ENCODE measurements at places on chromosomes 2 and 18.

DNA sequence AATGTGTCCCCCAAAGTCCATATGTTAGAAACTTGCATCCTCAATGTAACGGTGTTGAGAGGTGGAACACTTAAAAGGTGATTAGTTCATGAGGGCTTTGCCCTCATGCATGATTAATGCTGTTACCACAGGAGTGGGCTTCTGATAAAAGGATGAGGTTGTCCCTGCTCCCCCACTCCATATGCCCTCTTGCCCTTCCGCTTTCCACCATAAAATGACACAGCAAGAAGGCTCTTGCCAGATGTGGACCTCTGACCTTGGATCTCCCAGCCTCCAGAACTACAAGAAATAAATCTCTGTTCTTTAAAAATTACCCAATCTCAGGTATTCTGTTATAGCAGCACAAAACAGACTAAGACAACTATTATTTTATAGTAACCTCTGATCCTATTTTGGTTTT lies 412.1 kb downstream of the NBAS start:
- no peak for DNase-seq

DNA sequence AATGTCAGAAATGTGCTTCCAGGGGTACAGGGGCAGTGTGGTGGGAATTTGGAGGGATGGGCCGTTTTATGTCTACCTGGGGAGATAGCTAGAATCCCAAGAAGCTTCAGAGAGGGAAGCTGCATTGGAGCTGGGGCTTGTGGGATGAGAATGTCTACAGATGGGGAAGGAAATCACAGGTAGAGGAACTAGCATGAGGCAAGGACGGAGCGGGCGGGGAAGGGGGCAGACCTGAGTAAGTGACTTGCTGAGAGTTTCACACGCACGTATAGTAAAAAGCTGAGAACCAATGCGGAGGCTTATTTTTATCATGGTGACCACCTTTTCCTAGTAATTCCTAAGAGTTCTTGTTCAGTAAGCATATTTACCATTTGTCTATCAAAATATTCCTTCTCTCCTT lies 6.3 kb downstream of the C2orf80 start:
- no peak for DNase-seq

- no peak for DNase-seq
Observed at GRCh38 chr2:160388464-160389263, 104.9 kb downstream of the RBMS1 start.

- DNase-seq = no peak
Observed at GRCh38 chr18:37006742-37007141, 177.8 kb downstream of the KIAA1328 start.

DNA sequence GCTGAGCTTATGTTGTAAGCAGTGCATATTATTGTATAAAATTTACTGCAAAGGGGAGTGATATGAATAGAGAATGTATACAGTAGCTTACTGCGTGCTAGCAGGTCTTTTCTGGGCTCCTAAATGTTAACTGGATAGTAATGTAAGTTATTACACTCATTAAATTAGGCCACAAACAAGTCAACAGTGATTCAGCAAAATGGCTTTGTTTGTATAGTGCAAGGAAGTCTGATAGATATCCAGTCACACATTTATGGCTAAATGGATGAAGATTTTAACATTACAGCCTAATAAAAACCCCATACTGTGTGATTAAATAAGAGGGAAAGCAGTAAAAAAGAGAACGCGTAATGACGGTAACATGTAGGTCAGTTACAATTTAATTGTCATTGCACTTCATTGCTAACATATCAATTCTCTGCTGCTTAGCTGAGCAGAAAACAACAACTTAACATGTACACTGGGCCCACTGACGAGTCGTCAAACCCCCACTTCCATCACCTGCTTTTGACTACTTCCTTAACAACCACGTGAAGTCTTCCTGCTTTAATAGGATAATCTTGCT lies 665.0 kb upstream of the FANCL start:
- no peak for DNase-seq

DNA sequence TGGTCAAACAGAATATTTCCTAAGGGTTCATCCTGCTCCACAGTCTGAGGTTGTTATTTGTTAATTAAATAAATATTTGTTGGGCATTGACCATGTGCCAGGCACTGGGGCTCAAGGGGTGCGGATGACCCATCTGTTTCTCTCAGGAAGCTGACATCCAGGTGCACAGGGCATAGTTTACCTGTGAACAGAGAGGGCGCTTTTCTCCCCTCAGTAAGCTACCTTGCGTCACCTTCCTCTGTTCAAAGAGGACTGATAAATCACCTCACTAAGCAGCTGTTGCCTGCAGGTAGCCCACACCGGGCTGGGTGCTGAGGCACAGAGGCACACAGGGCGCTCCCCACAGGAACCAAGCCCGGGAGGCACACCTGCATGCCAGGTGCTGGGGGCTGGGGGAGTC lies 41.6 kb downstream of the SH3RF3 start:
- DNase-seq = no peak

DNA sequence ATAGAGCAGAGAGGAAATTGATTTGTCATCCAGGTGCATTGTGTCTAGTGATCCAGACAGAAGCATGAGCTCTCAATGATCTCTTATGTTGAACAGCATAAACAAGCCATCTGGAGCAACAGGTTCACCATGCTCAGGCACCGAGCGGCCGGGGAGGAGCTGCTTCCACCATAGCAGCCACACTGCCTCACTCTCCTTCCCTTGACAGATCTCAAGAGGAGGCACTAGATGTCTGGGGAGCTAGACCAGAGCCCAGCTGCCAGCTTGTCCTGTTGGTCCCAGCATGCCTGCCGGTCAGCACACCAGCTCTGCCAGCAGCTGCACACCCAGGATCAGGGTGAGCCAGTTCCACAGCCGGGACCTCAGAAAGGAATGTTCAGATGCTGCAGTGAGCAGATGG lies 17.5 kb upstream of the LONRF2 start:
- no peak for DNase-seq

DNA sequence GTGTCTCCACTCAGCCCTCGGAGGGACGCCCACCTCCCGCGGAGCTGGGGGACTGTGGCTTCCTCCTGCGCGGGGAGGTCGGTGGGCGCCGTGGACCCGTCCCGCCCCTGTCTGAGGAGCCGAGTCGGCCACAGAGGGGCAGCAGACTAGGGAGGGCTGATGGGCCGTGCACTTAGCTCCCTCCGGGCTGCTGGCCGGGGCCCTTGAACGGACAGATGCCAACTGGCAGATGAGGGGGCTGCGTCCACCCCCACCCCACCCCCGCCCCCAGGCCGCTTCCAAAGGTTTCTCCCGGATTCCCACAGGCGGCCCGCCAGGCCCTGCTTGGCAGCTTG lies 10.4 kb upstream of the UBE2F start:
- no peak for DNase-seq

DNA sequence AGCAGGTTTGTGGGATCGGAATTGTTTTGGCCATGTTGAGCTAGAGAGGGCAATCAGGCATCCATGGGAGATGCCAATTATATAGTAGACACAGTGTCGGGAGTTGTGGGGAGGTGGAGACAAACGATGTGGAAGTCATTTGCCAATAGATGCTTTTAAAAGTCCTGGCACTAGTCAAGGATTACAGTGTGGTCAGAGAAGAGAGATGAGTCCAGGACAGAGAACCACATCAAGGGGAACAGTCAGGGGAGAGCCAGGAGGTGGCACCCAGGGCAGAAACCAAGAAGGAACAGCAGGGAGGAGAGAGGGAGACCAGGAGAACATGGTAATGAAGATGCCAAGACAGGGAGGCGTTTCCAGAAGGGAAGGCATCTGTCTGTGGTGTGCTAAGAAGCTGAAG lies 81.2 kb downstream of the ARL4C start:
- DNase-seq = no peak

GRCh38 chr2:150075831-150076230 lies 411.6 kb downstream of the RND3 start:
- DNase-seq = no peak

- DNase-seq = no peak
Observed at GRCh38 chr18:55768255-55768654, 180.3 kb upstream of the TCF4 start.

- DNase-seq = no peak
Observed at GRCh38 chr2:27811768-27812167, 40.2 kb downstream of the MRPL33 start.

DNA sequence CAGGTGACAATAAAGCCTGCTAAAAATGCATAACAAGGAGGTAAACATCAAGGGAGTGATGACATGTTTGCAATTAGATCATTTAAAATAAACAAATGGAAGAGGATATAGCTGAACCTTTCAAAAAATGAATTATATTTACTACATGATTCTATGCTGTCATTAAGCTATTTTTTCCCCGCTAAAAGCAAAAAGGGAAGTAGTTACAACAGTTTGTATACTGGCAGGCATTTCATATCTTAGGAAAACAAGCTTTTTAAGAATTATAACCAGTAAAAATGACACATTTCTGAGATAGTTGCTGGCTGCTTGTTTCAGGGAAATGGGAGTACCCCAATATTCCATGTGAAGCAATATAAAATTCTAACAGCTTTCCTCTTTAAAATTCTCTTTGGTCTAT lies 89.1 kb upstream of the ITGB6 start:
- no peak for DNase-seq

GRCh38 chr2:180910831-180911665 lies 69.4 kb upstream of the UBE2E3 start:
- no peak for DNase-seq

GRCh38 chr18:10354241-10354811 lies 100.1 kb upstream of the APCDD1 start:
- DNase-seq = no peak

DNA sequence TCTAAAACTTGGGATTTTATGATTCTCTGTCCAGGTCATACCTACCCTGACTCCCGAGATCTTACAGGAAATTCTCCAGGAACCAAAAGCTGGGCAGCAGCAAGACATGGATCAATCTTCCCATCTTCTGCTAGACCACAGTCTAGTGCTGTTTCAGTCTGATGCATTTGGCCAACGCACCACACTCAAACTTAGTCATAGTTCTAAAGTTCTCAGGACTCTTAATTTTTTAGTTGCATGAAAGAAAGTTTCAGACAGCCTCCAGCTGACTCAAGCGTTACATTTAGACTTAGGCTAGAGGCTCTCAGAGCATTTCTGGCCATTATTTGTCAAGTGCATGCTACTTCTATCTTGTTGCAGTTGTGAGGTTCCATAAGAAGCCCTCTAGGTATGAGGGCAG lies 230.1 kb upstream of the CCDC150 start:
- DNase-seq = no peak

DNA sequence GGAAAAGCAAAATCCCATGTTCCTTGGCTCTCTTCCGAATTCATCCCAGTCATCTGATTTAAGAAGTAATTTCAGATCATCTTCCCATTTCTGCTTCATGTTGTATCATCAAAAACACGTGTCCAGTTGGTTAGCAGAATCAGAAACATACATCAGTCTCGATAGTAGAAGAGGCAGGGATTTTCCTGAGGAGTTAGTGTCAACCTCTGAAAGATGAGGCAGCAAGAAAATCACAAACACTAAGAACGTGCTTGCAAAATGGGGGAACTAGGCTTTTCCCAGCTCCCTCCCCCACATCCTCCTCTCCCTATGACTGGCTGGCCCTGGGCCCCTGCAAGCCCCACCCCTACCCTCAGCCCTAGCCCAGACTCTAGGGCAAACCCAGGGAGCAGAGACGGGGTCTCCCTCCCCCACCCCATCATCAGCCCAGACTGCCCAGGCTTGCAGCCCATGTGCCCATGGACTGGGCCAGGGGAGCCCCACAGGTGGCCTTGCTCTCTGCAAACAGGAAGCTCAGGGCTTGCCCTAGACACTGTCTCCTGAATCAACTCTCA lies 161.0 kb upstream of the ID2 start:
- DNase-seq = no peak

DNA sequence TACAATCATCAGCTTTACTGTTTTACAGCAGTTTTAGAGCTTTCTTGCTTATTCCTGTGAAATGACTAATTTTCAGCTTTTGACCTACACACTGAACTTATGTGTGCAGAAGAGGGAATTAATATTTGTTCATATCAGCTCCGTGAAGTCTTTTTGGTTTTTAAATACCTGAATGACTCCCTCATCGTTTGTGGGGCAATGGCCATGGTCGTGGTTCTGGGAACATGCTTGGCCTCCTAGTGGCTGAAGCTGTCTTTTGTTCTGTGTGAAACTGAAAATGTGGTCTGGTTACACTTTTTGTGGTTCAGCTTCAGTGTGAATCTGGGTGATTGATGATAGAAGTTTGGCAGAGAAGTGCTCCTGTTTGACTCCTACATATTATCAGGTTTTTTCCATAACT lies 408.1 kb downstream of the THSD7B start:
- DNase-seq = no peak

- no peak for DNase-seq
Observed at GRCh38 chr2:182650704-182651103, 65.4 kb upstream of the DNAJC10 start.

- no peak for DNase-seq
Observed at GRCh38 chr18:56267334-56267733, 371.1 kb downstream of the TXNL1 start.

DNA sequence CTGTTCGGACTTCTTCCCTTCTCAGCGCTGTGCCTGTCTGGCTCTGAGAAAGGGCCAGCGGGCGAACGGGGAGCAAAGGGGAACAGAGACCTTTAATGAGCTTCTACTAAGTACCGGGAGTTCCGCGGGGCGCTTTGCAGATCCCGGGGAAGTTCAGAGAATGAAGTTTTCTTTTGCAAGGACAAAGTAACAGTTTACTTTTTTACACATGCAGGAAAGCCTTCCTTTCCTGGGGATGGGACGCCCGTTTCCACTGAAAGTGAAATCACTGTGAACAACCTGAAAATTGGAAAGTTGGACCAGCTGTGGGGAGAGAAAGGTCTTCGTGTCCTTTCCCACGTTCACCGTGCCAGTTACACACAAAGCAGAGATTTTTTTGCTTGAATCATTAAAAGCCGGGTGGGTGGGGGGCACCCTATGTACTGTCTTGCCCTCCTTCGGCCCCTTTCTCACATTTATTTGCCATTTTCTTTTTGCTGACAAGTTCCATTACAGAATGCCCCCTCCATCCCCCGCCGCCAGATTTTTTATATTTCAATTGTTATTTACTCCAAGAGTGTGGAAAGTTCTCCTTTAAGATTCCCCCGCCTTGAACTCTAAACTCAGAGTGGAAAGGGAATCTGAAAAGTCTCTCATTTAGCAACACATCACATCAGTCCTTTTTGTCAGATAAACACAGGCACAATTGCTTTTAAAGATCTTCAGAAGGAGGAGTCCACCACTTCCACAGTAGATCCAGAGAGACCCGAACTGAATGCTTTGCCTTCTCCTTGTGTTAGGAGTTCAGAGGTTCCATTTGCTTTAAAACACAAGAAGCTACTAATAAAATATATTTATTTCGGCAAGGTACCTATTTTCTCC lies 1.1 kb upstream of the FN1 start:
- no peak for DNase-seq

DNA sequence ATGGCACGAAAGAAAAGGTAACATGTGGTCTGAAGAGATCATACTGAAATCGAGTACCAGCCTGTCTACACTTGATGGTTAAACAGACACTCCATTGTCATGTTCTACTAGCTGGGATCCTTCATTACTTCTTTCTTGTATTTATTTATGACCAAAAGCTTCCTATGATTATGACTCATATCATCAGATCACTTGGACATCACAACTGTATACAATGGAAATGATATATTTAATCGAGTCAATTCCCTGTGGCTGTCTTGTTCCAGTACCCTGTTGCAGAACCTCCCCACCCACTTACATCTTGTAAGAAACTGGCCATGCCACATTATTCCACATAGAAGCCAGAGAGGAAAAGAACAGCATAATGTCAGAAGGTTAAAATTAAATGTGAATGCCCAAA lies 358.9 kb downstream of the ZEB2 start:
- no peak for DNase-seq

- DNase-seq = no peak
Observed at GRCh38 chr2:47737191-47737975, 45.6 kb upstream of the MSH6 start.

All from activated naive CD4-positive, alpha-beta T cell treated with anti-CD3 and anti-CD28 coated beads, Interleukin-2, amount 50 U/mL, for 16 hours (primary cell).